Urinary bladder (tissue), 4 donors: ENCODE measurements at places on chromosomes 12 and 14. TPM values are rescaled to one million over a fixed set of nuclear protein-coding genes. Genes with fewer than 3 reads are reported as not detected.

DNA sequence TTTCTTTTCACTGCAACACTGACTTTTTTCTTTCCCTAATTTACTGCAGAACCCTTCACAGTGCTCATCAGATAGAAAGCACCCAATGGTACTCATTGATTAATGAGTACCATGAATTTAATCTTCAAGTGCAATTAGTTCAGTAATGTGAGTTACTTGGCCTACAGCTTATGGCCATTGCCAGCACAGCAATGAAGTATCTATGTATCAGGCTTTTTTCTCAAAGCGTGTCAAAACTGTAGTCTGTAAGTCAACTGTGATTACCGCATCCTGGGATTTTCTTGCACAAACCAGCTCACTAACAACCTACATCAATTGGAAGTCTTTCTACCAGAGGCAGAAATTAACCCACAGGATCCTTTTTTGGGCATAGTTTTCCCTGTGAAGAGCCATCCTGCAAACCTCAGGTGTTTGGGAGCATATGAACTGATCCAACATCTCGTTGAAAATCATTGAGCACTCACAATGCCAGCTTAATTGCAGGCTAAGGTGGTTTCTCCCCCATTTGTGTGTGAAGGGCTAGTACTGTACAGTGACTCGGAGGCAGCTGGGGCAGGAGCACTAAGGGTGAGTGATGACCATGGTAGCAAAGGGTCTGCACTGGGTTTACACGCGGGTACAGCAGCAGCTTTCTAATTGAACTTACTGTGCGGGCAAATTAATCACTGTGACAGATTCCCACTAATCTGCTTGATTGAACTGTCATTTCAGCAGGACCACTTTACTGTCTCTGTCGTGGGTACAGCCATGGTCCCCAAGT, 619.3 kb downstream of the SNAPC1 start:
- DNase-seq, result no peak

DNA sequence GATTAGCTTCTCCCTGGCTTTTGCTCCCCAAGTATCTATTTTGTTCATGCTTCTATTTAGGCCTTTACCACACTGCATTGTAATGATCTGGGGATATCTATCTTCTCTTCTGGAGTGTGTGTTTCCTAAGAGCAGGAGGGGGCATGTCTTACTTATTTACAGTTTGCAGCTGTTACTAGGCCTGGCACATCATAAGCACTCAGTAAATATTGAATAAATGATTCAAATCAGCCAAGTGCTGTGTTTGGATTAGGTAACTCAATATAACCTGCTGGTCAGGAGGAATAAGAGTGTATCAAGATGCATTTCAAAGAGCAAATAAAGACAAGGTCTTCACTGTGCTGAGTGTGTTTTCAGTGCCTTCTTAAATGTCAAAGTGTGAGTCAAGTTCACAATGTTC, 186.1 kb downstream of the FOXG1 start:
- no peak for DNase-seq

GRCh38 chr12:115956659-115957058, 320.8 kb downstream of the MED13L start:
- DNase-seq, result no peak

DNA sequence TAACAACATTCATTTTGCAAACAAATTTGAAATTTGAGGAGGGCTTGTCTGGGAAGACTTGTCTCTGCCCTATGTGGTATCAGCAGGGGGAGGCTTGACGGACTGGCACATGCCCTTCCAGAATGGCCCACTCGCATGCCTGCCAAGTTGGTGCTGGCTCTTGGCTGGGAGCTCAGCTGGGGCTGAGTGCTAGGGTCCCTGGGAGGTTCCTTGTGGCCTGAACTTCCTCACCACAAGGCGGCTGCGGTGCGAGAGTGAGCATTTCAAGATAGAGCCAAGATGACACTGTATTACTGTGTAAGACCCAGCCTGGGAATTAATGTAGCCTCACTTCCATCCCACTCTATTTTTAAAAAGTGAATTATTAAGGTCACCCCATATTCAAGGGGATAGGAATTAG, 271.6 kb upstream of the PLEKHG7 start:
- DNase-seq, result no peak

The FGF6 gene
- total RNA-seq, result 0.74 TPM
